Common myeloid progenitor, CD34-positive (primary cell): ENCODE measurements at places on chromosomes 13 and 19.
A peak's percentile ranks its signal among the peaks of the same experiment; 100 is the strongest.

GRCh38 chr19:16519230-16519687 is 23.0 kb downstream of the CHERP start:
- no peak for DNase-seq

GRCh38 chr13:108326309-108326708 is 56.8 kb downstream of the TNFSF13B start:
- DNase-seq: peak; percentile 31

DNA sequence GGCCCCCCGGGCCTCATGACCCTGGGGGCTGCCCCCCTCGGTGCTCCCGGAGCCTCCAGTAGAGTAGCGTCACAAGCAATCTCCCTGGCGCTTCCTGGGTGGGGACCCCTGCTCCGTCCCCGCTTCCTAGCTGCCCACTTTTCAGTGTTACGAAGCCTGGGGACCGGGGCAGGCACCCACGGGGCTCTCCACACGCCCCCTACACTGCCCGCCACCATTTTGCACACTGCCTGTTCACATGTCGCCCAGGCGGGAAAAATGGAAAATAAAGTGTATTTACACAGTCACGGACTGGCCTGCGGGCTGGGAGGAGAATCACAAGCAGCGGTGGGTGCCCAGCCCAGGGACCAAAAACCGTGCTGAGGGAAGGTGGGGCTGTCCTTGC is 9.5 kb downstream of the PRR36 start:
- no peak for DNase-seq

DNA sequence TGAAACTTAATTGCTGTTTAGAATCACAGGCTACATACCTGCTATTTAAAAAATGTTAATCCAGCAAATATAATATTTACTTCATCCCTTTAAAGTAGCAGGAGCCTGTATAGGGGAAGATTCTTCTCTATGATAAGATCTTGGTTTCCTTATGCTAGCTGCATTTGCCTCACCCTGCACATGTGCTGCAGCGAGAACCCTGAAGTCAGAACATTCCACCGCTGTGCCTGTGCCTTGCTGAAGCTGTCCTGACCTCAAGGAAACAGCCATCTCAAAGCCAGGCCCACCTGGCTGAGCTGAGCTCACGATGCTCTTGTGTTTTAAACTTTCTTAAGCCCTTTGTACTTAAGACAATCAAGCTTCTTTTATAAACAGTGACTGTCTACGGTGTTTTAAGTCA is 355.0 kb upstream of the PCDH20 start:
- no peak for DNase-seq

DNA sequence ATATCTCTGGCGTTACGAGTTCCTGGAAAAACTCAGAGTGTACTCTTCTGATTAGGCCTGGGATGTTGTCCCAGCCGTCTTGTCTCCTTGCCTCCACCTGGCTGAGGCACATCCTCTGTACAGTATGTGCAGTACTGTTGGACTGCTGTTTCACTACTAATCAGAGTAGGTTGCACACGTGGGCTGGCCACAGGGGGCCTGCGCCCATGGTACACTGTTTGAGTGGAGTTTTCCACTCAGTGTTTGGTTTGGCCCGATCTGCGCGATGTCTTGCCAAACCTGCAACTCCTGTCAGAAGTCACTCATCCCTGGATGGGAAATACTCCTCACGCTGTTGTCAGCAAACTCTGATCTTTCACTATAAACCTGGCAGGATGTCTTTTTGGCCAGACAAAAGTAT is 189.6 kb upstream of the CSNK1A1L start:
- no peak for DNase-seq
